CD4-positive, alpha-beta T cell treated with Interleukin-4 for 1 hour (primary cell): ENCODE measurements at places on chromosomes 6 and 20.

DNA sequence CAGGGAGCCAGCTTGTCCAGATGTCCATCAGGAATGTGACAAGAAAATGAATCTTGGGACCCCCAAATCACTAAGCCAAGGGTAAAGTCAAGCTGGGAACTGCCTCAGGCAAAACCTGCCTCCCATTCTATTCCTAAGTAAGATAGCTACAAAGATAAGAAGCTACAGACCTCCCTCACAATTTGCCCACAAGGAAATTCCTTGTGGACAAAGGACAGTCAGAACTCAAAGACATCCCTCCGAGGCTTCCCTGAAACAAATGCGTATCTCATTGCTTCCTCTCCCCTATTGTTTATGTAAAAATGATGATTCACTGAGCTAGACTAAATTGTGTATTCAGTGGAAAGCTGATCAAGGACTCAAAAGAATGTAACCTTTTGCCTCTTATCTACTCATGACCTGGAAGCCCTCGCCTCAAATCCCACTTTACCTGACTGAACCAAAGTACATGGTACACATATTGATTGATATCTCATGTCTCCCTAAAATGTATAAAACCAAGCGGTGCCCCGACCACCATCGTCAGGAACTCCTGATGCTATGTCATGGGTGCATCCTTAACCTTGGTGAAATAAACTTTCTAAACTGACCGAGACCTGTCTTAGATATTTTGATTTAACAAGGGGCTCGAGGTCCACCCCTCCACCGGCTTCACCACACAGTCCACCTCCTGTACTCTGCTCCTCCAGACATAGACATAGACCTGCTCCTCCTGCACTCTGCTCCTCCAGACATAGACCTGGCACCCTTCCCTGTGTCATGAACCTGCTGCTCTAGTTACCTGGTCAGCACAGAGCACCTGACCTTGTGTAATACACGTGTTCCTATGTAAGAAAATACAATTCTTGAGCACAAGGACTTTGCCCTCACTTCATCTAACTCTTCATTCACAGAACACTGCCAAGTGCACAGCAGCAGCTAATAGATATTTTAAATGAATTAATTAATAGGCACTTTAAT is 81.4 kb downstream of the WDR27 start:
- DNase-seq = no peak

DNA sequence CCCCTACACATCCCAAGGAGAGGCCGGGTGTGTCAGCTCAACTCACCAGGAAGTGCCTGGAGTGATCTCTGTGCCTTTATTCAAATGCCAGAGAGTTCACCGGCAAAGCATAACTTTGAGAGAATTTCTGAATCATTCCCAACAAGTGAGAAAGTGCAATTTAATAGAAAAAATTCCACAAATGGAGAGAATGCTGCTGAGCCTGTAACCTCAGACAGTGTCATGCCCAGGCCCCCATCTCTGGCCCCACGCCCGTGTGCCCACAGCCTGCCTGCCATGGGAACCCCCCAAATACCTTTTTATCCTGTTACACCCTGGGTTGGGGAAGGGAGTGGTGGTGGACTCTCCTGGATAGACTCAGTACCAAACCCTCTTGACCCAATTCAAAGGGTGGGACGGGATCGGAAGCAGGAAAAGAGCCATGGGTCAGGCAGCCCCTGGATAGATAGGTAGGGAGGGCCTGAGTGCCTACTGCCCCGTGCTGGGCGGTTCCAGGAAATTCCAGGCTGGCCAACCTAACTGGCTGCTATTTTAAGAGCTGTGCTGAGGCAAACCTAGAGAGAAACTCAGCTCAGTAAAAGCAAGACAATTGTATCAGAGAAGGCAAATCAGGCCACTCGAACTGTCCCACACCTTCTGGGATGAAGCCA is 179.0 kb upstream of the FOXA2 start:
- no peak for DNase-seq

GRCh38 chr6:53982366-53983050 is 128.7 kb upstream of the MLIP start:
- no peak for DNase-seq

- no peak for DNase-seq
Measured at GRCh38 chr6:19736066-19736465, 101.1 kb upstream of the ID4 start.
